ENCODE measurements at places on chromosomes 3 and 15. TPM values are rescaled to one million over a fixed set of nuclear protein-coding genes. Genes with fewer than 3 reads are reported as not detected.

SPTSSB gene
- total RNA-seq = 78.0 TPM

DNA sequence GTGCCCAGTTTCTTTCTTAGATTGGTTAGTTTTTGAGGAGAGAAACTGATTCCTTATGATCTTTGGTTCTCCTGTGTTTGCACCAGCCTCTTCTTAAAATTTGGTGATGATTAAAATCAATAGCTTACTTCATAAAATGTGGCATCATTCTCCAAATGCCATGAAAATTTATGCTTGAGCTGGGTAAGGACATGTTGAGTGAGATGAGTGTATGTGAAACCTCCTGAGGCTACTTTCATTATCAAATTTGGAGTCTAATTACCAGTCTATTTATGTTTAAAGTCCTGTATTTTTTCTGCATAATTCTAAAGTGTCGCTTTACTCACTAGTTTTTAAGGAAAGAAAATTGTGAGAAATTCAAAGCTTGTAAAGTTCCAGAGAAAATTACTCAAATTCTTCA lies 102.1 kb downstream of the DIPK2A start:
- no peak for DNase-seq
- no peaks in the 10 kb centered on the region for H3K4me1 ChIP-seq
- H3K36me3 ChIP-seq = no peaks in the 10 kb centered on the region
- no peak overlapping the region for H3K27ac ChIP-seq
- no peaks in the 10 kb centered on the region for H3K27me3 ChIP-seq
- H3K4me3 ChIP-seq = no peak overlapping the region

IMPG2 gene
- total RNA-seq = 0.17 TPM

SPTBN5 gene
- total RNA-seq = 0.98 TPM

CASR gene
- not detected for total RNA-seq

GRCh38 chr15:48644467-48644826 lies 1.1 kb downstream of the FBN1 start:
- H3K4me3 ChIP-seq = peak overlapping the region; percentile 69
- H3K27ac ChIP-seq = no peak overlapping the region
- H3K36me3 ChIP-seq = no peaks in the 10 kb centered on the region
- peaks cover 17% of the 10 kb centered on the region for H3K4me1 ChIP-seq
- DNase-seq = peak; percentile 24

LRRIQ4 gene
- total RNA-seq = not detected

HIGD2B gene
- not detected for total RNA-seq

DNA sequence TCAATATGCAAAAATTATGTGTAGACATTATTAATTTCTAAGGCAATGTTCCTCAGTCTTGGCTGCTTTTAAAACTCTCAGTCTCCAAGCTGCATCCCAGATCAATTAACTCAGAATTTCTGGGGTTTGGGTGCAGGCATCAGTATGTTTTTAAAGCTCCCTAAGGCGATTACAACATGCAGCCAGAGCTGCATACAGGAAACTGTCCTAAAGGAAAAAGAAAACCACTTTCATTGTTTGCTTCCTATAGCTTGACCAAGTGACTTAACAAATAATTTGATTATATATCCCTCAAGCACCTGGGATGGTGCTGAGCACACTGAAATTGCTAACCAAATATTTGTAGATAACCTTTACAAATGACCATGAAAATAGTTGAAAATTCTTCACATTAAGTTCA lies 194.7 kb downstream of the DTWD1 start:
- no peak overlapping the region for H3K27ac ChIP-seq
- DNase-seq = no peak
- no peaks in the 10 kb centered on the region for H3K36me3 ChIP-seq
- no peaks in the 10 kb centered on the region for H3K27me3 ChIP-seq
- no peaks in the 10 kb centered on the region for H3K4me1 ChIP-seq

- H3K4me1 ChIP-seq = peaks cover 36% of the 10 kb centered on the region
- H3K4me3 ChIP-seq = no peak overlapping the region
- no peak for DNase-seq
Measured at GRCh38 chr3:32041316-32041715, 59.8 kb downstream of the ZNF860 start.

GRCh38 chr3:86182606-86183005 lies 808.3 kb downstream of the VGLL3 start:
- H3K36me3 ChIP-seq = no peaks in the 10 kb centered on the region
- H3K4me1 ChIP-seq = no peaks in the 10 kb centered on the region
- H3K4me3 ChIP-seq = no peak overlapping the region
- H3K27me3 ChIP-seq = no peaks in the 10 kb centered on the region
- no peak overlapping the region for H3K27ac ChIP-seq

MEX3B gene
- total RNA-seq = 0.58 TPM

DNA sequence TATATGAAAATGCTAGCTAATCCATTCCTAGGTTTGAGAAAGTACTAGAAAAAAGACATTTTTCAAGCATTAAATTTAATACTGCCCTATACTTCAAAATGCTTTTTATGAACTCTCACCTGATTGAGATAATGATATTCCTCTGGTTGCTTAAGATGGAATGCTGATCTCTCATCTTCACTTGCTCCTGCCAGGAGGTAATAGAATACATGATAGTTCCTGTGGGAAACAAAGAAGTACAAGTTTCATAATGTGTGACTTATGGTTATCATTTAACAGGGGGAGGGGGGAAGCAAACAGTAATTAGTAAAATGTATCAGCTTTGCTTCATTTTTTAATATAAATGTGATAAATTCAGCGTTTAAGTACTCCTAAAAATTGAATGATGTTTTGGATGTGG lies 97.2 kb downstream of the MYO9A start:
- no peak overlapping the region for H3K27ac ChIP-seq
- DNase-seq = no peak
- H3K36me3 ChIP-seq = no peaks in the 10 kb centered on the region
- H3K4me3 ChIP-seq = no peak overlapping the region

GRCh38 chr3:158711886-158712285 lies 20.4 kb downstream of the RARRES1 start:
- H3K27ac ChIP-seq = peak overlapping the region; percentile 83
- peaks cover 54% of the 10 kb centered on the region for H3K4me1 ChIP-seq
- H3K36me3 ChIP-seq = peaks cover 9% of the 10 kb centered on the region
- no peaks in the 10 kb centered on the region for H3K27me3 ChIP-seq
- no peak overlapping the region for H3K4me3 ChIP-seq

DNA sequence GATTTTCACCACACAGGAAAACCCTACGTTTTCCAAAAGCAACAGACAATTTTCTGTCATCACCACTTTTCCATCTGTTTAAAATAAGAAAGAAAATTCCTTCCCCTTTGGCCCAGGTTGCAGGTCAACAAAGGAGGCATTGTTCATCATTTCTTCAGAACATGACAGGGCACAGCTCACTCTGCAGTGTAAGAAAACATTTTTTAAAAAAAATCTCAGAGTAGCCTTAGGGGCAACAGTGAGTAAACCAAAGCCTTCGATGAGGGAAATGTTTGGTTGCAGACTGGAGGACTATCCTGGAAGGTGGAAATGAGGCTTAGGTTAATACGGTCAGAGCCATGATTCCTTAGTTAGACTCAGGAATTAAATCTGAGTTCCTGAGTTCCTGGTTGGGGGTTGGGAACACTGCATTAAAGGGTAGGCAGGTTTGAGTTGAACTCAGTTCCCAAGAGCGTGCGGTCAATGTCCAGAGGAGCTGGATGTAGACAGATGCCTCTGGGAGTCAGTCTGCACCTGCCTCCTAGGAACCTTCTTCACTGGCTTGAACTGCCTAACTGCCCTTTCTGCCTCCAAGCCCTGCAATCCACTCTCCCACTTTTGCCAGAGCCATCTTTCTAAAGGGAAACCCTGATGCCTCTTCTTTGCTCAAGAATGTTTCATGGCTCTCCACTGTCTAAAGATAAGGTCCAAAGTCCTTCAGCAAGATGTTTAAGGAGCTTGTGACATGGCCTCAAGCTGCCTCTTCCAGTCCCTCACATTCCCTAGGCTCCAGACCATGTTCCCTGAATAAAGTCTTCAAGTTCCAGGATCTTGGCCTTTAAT lies 3.3 kb upstream of the HES1 start:
- H3K4me1 ChIP-seq = peaks cover 56% of the 10 kb centered on the region
- H3K36me3 ChIP-seq = peaks cover 9% of the 10 kb centered on the region
- peak; percentile 91 for DNase-seq
- peak overlapping the region; percentile 63 for H3K4me3 ChIP-seq
- H3K27me3 ChIP-seq = no peaks in the 10 kb centered on the region
- H3K27ac ChIP-seq = peak overlapping the region; percentile 85

DNA sequence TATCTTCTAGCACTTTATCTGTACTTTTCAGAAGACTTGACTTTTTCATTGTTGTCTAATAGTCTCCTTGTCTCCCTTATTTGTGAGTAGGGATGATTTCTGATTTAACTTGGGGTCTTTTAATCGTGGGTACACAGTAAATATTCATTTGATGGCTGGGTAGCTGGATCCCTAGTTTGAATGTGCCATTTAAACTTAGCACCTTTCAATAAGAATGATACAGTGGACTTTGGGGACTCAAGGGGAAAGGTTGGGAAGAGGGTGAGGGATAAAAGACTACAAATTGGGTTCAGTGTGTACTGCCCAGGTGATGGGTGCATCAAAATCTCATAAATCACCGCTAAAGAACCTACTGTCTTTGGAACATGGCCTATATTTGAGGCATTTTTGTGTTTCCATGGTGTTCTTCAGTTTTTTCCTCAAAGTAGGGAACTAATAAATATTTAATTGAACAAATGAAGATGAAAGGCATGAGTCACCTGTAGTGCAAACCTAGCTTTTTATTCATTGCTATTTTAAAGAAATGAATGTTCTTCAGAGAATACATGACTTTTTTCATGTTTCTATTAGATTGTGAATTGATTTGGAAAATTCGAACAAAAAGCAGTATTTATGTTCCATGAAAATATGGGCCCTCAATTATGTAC lies 12.1 kb downstream of the FNDC3B start:
- H3K4me3 ChIP-seq = no peak overlapping the region
- H3K27ac ChIP-seq = no peak overlapping the region
- H3K4me1 ChIP-seq = peaks cover 5% of the 10 kb centered on the region
- no peak for DNase-seq
- no peaks in the 10 kb centered on the region for H3K27me3 ChIP-seq
- peaks cover 29% of the 10 kb centered on the region for H3K36me3 ChIP-seq

C2CD4A gene
- total RNA-seq = 0.11 TPM
